Stimulated activated CD8-positive, alpha-beta memory T cell treated with anti-CD3 and anti-CD28 coated beads, Interleukin-15, amount 100 ng/mL, for 24 hours (primary cell): ENCODE measurements at places on chromosomes 11 and 22.

- no peak for DNase-seq
These were observed 98.1 kb upstream of the KIRREL3 start for GRCh38 chr11:127098684-127099083.

DNA sequence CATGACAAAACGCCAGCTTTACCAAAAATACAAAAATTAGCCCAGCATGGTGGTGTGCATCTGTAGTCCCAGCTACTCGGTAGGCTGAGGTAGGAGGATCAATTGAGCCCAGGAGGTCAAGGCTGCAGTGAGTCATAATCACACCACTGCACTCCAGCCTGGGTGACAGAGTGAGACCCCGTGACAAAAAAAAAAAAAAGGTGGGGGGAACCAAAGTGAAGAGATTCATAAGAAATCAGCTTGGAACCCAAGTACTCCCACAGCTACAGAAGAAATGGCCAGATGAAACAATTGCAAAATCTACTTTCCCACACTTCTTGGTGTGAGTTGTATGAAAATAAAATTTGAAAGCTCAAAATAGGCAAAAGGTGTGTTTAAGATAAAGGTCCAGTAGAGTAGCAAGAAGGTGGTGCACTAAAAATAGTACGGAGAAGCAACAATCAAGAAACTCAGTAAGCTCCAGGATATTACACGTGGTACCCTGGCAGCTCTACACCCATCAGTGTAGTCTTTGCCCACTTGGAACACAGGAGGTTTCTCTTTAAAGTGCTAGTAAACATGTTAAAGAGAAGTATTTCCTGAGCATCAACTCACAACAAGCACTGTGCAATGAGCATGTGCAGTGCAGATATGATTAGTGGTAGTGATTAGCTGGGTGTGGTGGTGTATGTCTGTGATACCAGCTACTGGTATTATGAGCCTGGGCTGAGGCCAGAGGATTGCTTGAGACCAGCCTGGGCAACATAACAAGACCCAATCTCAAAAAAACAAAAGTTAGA, 5.3 kb downstream of the HARBI1 start:
- DNase-seq = no peak

DNA sequence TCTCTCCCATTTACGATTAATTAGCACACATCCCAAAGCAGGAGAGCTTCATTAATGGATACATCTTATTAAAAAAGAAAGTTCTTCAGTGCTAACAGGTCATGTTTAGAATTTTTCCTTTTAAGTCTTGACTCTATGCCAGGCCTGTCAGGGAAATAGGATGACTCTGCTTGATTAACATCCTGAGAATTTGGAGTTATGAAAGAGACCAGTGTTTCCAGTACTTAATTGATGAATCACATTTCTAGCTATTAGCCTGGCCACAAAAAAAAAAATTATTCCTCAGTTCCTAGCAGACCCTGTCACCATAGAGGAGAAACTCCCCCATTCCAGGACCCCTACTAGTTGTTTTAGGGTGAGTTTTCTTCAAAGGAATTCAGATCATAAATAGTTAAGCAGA, 23.6 kb upstream of the ME3 start:
- no peak for DNase-seq

DNA sequence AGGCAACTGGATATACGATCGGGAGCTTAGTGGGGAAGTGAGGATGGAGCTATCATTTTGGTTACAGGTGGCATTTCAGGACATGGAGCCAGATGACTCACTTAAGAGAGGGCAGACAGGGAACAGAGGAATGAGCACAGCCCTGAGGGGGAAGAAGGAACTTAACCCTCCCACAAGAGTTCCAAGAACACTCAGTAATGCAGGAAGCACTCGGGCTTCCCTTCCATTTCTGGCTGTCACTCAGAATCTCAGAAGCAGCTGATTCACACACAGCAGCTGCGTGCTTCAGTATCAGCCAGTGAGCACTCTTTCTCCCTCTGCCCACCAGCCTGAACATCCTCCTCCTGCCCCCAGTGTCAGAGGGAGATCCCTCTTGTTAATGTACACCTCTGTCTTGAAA, 34.8 kb downstream of the EFCAB6 start:
- no peak for DNase-seq

DNA sequence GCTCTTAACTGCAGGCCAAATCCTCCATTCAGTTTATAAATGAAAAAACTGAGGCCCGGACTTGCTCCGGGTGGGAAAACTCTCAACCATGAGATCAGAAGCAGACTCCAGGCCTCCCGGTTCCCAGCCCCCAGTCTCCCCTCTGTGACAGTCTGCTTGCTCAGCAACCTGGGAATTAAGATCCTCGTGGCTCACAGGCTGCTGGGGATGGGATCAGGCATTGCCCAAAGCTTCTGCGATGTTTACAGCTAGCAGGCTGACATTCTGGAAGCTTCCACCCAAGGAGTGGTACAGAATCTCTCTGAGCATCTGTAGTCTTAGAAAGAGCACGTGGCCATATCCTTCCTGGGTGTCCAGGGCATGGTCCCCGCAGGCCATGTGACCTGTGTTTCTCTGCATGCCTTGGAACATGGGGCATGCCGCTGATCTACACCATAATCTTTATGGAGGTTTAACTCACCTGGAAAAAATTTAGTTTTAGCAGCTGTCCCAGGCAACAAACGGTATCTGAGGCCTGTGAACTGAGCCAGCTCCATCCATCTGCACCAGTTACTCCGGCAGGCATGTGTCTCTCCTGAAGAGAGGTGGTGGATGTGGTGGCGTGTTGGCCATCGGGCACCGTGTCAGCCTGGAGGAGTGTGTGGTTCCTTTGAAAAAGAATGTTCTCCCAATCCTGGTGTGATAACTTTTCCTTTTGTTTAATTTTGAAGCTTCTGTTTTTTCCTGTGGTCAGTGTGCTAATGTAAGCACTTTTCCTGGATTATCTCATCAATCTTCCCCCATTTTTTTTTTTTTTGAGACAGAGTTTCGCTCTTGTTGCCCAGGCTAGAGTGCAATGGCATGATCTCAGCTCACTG, 7.9 kb downstream of the FBLN1 start:
- no peak for DNase-seq

- DNase-seq = no peak
These were observed 213.2 kb downstream of the TTC28 start for GRCh38 chr22:28466399-28466798.

DNA sequence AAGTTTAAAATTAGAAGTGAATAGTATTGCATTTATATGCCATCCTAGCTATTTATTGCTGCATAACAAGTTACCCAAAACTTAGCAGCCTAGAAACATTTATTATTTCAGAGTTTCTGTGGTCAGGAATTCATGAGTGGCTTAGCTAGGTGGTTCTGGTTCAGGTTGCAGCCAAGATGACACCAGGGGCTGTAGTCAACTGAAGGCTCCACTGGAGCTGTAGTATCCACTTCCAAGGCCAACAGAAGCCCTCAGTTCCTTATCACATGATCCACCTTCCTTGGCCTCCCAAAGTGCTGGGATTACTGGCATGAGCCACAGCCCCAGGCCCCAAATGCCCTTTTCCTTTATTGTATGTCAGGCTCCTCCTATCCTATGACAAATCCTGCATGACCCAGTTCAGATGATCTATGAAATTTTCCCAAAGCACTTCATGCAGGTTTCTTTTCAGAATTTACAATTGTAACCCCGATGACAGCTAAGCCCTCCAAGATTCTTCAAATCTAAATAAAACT, 6.1 kb upstream of the ALG8 start:
- no peak for DNase-seq

- no peak for DNase-seq
These were observed 275.7 kb downstream of the ST3GAL4 start for GRCh38 chr11:126630893-126631798.

GRCh38 chr11:123616505-123617198, 37.8 kb downstream of the SCN3B start:
- no peak for DNase-seq

DNA sequence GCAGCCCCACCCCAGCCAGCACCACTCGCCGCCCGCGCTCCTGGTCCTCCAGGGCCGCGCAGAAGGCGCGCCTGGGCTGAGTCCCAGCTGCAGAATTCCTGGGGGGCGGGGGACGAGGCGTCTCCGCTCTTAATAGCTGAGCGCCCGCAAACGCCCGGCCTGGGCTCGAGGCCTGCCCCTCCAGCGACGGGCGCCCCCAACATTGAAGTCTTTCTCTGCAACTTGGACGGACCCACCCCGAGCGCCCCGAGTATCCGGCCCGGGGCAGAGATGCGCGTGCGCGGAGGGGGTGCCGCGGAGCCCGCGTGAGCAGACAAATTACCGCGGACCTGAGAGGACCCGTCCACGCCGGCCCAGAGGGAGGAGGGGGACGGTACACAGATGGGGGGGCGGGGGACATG, 6.7 kb upstream of the SYT7 start:
- DNase-seq = no peak

DNA sequence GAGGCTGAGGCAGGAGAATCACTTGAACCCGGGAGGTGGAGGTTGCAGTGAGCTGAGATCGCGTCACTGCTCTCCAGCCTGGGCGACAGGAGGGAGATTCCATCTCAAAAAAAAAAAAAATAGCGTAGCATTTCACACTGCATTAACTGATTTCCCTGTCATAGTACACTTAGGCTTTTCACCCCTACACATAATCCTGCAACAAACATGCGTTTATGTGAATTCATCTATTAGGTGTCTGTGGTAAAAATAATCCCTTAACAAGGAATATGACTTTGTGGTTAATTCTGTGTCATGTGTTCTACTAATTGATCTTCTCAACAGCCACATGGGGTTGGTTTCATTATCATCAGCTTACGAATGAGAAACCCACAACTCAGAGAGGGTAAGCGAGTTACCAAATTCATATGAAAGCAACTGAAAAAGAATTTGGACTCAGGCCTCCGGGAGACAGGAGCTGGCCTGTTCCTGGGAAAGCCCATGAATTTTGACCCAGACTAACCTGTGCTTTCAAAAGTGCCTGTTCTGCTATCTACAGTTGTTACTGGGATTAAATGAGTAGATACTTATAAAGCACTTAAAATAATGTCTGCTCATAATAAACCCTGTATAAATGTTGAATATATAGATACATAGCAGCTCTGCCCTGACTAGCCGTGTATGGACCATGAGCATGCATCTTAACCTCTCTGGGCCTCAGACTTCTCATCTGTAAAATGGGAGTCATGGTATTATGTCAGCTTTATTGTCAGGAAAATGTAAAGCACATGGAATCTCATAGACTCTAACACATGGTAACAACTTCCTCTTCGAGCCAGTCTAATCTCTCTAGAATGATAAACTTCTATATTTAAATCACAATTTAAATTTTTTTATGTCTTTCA, 36.6 kb downstream of the KCNJ1 start:
- no peak for DNase-seq

DNA sequence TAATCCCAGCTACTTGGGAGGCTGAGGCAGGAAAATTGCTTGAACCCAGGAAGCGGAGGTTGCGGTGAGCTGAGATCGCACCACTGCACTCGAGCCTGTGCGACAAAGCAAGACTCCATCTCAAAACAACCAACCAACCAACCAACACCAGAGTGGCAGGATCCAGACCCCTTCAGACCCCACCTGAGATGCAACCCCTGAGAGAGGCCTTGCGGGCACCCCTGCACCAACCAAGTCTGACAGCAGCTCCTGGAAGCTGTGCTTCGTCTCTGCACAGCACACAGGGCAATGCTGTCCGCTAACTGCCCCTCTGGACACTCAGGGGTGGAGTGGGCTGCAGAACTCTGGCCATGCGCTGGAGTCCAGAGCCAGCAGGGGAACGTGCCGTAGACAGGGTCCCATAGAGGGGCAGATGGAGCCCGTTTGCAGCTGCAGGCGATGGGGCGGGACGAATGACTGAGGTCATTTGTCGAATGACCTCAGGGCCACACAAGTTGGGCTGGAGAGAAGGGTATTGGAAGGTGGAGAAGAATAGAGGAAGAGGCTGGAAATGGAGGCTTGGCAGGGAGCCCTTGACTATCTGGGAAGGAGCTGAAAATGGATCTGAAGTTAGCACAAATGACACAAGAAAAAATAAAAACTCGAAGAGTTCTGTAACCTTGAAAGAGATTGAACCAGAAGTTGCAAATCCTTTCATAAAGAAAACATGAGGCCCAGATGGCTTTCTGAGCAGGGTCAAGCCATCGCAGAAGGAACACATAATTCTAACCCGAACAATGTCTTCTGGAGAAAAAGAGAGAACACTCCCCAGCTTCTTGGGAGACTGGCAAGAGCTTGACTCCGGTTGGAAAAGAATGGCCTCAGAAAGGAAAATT, 199.7 kb downstream of the CTTN start:
- no peak for DNase-seq

GRCh38 chr11:130580891-130581492, 132.5 kb downstream of the ADAMTS15 start:
- DNase-seq = no peak

DNA sequence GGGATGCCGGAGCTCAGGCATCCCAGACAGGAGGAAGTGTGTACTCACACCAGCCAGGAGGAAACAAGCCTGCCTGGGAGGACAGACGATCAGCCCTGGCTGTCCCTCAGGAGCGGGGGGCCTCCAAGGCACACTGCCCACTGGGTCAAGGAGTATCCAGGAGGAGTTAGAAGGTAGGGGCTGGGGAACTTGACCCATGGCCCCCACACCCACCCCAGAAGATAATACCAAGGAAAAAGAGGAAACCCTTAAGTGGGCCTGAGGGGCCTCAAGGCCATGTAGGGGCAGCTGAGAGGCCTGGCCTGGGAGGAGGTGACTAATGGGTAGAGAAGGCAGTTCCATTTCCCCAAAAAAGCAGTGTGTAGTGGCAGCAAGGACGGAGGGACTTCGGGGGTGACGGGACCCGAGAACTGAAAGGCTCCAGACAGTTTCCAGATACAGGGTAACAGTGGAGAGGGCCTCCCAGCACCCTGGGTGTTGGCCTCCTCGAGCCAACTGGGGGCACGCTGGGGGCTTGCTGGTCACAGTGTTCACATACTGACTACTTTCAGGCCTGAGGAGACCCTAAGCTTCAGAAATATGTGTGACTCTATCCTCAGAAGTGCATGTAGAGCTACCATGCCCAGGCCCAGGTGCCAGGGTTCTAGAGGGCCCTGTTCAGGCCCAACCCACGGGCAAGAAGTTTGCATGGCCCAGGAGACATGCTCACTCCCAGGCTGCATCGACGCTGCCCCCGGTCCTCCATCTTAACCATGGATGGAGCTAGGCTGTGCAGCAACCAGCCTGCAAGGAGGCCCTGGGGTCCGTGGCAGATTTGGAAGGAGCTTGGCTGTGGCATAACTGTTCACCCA, 75.7 kb upstream of the PITPNB start:
- no peak for DNase-seq

DNA sequence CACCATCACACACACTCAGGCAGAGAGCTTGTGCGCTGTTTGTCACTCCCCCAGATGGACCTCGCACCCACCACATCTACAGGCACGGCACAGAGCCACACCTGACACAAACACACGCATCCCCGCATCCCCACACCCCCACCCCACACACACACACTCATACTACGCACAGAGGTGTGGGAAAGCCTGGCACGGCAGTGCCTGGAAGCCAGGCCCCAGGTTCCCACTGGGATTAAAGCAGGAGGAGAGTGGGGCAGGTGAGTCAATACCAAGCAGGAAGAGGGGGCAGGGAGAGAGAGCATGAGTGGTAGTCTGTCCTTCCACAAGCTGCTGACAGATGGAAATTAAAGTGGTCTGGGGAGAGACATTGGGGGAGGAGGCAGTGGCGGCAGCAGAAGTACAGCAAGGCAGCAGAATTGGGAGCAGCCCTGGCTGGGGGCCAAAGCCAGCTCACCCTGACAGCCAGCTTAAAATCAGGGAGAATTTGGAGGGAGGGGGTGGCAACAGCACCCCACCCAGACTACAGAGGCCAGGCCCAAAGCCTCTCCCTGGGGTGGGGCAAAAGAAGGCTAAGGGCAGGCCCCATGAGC, 20.7 kb downstream of the TNKS1BP1 start:
- DNase-seq = no peak

GRCh38 chr11:65366340-65366773, 11.8 kb downstream of the TIGD3 start:
- no peak for DNase-seq

- no peak for DNase-seq
These were observed 134.3 kb upstream of the C11orf58 start for GRCh38 chr11:16603890-16604793.
